ENCODE measurements at places on chromosomes 12 and 14.

- no peak for DNase-seq
Measured at GRCh38 chr14:104712881-104713734, 10.9 kb upstream of the ADSS1 start.

DNA sequence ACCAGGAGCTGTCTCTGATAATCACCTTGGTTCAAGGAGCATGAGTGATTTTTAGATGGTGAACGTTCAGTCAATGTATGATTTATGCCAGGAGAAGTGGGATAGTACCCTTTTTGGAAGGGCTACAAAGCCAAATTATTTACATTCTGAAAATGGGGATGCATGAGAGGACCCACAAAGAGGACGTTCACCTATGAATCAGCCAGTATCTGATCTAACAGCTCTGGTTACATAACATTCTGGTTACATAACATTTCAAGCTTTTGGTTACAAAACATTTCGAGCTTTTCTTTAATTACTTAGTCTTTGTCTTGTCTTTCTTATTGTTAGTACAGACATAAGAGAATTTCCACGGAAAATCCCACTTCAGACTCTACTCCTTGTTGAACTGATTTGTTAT, 68.8 kb downstream of the SLCO1A2 start:
- no peak for DNase-seq

DNA sequence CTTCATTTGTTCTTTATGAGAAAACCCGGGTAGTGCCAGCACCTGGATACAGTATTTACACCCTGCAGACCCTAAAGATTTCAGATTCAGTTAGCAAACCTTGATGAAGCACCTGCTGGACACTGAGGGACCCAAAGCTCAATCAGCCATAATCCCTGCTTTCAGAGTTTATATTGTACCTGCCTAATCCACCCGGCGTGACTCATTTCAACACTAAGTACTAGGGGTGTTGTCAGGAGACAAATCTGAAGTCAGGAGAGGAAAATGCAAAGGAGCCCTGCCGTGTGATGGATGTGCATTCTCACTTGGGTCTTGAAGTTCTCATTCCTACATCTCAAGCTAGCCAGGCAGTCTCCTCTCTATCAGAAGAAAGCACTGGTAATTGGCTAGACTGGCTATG, 176.7 kb upstream of the BCL2L14 start:
- no peak for DNase-seq

GRCh38 chr12:78226763-78227162, 396.1 kb downstream of the NAV3 start:
- DNase-seq, result no peak

- no peak for DNase-seq
Measured at GRCh38 chr12:57096099-57096572, 7.2 kb downstream of the NAB2 start.

DNA sequence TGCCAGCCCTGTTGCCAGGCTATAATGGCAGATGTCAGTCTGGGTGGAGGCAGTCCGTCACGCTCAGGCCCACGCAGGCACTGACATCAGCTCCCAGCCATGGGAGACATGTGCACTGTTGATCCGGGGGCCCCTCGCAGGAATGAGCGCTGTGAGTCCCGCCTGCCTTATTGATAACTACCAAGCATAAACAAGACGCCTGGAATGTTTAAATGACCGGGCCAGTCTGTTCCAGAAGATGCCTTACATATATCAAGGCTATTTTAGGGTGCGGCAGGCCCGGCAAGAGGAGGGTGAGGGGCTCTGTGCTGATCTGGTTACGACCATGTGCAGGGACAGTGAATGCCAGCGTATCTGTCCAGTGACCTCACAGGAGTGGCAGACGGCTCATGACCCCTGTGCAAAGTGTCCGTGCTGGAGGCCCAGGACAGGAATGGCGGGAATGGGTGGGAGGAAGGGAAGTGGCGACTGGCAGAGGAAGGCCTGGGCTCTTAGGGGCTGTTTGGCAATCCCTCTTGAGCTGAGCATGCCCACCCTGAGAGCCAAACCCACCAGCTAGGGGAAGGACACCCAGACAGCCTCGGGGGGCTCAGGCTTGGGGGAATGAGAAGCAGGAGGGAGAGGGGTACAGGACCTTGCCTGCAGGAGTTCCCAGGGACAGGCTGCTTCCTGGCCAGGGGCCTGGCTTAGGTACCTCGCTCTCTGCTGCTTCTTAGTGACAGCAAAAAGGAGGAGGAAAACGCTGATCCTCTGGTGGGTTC, 49.3 kb downstream of the DLK1 start:
- no peak for DNase-seq

- no peak for DNase-seq
Measured at GRCh38 chr14:87043667-87044200, 949.2 kb downstream of the GALC start.

DNA sequence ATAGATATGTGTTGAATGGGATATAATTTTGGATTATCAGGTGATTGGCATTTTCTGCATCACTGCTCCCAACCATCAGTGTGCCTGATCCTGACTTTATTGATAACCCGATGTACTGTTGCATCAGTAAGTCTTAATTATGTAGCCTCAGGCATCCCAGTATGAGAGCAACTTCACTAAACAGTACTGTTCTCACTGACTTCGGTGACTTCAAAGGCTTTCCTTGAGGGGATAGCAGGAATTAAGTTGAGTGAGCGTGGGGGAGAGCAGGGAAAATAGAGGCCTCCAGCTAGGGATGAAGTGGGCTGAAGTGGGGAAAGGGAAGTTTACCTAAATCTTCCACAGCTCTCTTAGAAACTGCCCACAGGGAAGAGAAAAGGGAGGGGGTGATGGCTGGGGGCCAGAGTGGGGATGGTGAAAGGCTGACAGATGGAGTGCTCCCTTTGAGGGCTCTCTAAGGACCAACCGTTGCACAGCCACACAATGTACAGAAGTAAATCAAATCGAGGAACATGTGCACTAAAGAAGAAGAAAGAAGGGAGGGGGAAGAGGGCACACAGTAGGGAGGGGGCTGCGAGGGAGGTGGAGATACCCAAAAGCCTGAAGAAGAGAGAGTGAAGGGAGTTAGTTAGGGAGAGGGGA, 10.7 kb upstream of the NEUROD4 start:
- DNase-seq, result no peak

DNA sequence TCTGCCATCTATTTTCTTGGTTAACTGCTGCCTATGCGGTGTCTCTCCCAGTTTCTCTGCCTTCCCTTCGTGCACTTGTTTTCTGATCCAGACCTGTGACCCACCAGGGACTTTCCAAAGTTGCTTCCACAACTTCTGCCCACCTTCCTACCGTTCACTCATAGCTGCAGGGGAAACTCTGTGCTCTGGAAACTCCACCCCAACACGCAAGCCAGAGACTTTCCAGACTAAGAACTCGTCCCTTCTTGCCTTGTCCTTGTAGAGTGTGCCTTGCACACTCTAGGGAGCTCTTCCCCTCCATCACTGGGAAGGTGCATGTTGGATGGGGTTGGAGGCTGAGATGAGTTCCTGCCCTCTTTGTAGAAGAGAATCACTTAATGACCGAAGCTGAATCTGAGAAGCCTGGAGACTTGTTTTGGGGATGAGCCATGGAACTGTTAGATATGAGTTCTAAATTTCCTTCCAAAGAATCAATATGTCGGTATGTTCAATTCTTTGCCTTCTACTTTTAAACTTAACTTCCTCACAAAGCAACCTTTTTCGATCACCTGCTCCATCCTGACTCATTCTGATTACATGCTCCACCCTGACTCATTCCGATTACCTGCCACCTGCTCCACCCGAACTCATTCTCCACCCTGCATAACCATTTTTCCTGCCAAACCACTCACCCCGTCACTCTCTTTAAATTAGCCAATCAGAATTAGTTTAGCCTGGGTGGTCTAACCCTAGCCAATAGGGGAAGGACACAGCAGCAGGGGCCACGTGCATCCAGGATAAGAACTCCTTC, 82.1 kb upstream of the CAPRIN2 start:
- DNase-seq, result no peak

GRCh38 chr12:100986595-100987547, 192.3 kb downstream of the ANO4 start:
- DNase-seq, result no peak

DNA sequence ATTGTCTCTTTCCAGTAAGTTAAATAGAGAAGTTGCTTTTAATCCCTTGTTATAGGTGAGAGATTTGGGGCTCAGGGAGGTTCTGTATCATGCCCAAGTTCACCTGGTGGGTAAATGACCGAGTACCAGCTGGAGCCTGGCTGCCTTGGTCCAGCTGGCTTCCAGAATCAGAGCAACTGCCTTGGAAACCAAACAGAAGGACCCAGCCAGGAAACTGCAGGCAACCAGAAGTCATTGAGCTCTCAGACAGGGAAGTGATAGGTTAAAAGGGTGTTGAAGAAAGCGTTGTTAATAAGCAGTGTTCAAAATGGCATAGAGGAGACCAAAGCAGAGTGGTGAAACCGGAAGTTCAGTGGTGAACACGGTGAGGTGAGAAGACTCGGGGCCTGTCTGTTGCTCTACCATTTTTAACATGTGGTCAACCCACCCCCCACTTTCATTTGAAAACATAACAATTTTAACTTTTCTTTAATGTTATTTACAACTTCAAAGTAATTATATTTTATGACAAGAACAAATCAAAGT, 54.9 kb downstream of the PLEKHG7 start:
- no peak for DNase-seq

GRCh38 chr14:83842547-83842946, 1687.4 kb upstream of the FLRT2 start:
- DNase-seq, result no peak

GRCh38 chr12:57694459-57695019, 607 bp downstream of the OS9 start:
- DNase-seq, result no peak

DNA sequence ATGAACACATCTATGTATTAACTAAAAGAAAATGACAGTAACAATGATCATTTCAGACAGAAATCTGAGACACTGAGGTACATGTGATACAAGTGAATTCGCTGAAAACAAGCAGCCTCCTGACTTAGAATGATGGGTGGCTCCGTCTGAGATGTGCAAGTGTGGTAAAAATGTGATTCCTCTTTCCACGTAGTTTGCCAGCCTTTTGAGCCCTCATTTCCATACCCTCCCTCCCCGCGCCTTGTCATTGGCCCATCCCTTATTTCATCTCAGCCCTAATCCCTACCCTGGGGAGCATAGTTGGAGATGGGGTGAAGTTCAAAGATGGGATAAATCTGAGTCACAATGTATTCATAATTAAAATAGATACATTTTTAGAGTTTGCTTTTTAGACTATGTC, 107.8 kb downstream of the BMP4 start:
- DNase-seq, result no peak

Measured in CD4-positive, alpha-beta T cell treated with Interferon gamma for 1 hour (primary cell).